ENCODE measurements at places on chromosomes 7 and 10.

DNA sequence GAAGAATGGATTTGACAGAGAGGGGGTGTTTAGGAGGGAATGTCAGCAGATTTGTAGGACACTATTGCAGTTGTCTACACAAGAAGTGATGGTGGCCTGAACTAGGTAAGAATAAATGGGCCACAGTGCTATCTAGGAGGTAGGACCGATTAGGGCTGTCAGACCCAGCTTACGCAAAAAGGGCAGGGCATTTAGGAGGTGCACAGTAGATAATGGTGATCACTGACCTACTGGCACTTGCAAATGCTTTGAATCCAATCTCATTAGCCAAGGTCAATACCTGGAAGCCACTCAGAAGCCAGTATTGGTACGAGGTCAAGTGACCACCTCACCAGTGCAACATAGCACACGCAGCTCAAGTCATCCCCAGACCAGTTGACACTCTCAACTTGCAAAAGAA lies 330.9 kb downstream of the KCNMA1 start:
- DNase-seq: no peak

DNA sequence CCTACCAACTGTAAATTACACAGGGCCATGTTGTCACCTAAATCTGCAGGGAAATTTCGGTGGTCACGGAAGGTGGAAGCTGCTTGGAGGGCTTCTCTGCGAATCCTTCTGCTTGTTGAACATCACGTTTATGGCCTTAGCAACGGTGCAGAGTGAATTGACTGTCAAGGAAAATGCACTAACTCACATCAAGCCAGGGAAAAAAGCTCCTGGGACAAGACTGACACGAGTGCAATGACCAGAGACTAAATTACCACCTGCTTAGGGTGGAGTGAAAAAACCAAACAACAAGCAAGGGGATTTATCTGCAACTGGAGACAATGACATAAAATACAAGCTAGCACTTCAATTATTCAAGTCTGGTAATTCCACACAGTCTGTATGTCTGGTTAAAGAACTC lies 211.2 kb downstream of the JAZF1 start:
- DNase-seq: no peak

DNA sequence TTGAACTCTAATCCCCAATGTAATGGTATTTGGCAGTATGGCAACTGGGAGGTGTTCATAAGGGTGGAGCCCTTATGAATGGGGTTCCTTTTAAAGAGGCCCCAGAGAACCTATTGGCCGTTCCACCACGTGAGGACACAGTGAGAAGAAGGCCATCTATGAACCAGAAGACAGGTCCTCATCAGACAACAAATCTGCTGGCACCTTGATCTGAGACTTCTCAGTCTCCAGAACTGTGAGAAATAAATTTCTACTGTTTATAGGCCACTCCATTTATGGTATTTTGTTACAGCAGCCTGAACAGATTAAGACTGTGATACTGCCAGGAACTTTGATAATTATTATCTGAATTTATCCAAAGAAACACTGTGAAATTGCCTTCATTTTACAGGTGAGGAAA lies 132.3 kb downstream of the GLI3 start:
- DNase-seq: no peak

GRCh38 chr7:80480566-80480965 lies 31.3 kb downstream of the GNAT3 start:
- no peak for DNase-seq

GRCh38 chr7:44152971-44153947 lies 12.1 kb upstream of the MYL7 start:
- no peak for DNase-seq

DNA sequence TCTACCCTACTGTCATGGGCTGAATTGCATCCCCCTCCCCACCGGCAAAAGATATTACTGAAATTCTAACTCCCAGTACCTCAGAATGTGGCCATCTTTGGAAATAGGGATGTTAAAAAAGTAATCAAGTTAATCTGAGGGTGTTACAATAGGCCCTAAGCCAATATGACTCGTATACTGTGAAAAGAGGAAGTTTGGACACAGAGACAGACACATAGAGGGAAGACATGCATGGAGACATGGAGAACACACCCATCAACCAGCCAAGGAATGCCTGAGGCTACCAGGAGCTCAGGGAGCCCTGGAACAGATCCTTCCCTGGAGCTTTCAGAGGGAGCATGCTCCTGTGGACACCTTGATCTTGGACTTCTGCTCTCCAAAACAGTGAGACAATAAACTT lies 138.2 kb upstream of the ADO start:
- DNase-seq: no peak

- no peak for DNase-seq
These were observed 19.2 kb upstream of the BMPER start for GRCh38 chr7:33886149-33886623.

DNA sequence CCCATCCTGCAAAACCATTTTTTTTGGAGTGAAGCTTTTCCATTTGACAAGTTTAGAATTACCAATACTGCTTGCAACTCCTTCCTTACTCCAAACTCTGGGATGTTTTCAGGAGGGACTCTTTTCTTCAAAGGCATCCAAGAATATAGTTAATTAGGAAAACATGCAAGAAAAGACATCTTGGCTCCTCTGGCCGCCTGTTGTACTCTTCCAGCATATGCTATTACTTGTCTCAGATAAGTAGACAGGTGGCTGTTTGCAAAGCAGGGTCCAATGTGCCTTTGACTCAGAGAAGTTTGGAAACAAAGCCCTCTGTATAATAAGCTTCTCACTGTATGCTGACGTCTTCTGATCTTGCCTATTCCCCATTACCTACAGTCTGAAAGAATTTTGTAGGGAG lies 746.5 kb downstream of the AUTS2 start:
- no peak for DNase-seq

DNA sequence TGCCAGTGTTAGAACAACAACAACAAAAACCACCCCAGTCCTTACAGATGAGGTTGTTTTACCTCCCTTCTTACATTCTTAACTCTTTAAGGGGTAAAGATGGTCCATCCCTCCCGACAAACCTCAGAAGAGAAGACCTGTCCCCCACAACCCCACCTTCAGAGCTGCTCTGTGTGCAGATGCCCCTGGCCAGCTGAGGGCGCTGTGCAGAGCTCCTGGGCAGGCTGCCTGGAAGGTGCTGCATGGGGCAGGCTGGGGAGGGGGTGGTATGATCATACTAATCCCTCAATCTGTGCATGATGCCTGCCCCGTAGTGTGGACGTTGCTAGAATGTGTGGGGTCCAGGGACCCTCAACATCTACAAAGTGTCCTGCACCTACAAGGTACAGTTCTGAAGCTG lies 387.1 kb downstream of the INHBA start:
- no peak for DNase-seq

GRCh38 chr10:33796680-33797079 lies 462.2 kb upstream of the NRP1 start:
- DNase-seq: no peak

GRCh38 chr10:8072211-8072610 lies 17.7 kb downstream of the GATA3 start:
- no peak for DNase-seq

DNA sequence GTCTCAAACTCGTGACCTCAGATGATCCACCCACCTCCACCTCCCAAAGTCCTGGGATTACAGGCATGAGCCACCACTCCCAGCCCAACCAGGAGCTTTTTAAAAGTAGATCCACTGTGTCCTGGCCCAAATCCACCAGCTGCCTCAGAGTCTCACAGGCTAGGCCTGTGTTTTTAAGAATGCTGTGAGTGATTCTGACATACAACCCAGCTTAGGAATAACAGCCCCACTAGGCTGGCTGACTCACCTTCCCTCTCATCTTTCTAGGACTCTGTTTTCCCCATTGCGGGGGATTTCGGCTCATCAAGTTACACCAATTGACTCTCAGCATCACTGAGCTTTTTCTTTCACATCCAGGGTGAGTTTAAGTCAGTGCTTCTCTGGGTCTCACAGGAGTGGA lies 207.6 kb downstream of the SKIDA1 start:
- DNase-seq: no peak

DNA sequence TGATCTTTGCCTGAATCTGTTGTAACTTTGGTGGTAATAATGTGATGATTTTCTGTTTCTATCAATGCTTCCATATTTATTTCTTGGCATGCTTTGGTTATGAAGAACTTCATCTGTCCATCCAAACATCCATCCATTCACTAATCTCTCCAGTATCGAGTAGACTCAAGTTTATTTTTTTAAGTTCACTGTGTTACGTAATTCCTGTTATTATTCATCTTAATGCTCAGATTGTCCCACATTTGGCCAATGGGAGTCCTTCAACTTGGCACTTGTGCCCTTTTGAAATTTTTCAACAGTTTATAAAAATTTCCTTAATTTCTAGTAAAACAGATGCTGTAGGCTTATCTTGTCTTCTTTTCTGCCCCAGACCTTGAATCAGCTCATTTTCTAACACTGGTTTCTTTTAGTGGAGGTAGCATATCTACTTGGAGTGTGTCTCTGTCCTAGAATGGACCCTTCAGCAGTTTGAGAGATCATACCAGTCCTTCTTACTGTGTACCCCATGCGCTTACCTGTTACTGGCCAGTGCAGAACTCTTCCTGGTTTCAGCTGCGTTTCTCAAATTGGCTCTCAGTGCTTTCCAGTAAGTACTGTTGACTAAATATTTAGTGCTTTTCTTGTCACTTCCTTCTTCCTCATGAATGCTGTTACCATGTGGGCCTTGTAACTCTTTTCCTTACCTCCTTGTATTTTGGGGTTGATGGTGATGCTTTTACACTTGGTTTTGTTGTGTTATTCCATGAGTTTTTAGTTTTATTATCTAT lies 100.8 kb downstream of the MLLT10 start:
- DNase-seq: no peak

GRCh38 chr10:75542084-75542483 lies 110.7 kb downstream of the LRMDA start:
- no peak for DNase-seq

- DNase-seq: no peak
These were observed 553.5 kb upstream of the C7orf33 start for GRCh38 chr7:148037044-148037443.

DNA sequence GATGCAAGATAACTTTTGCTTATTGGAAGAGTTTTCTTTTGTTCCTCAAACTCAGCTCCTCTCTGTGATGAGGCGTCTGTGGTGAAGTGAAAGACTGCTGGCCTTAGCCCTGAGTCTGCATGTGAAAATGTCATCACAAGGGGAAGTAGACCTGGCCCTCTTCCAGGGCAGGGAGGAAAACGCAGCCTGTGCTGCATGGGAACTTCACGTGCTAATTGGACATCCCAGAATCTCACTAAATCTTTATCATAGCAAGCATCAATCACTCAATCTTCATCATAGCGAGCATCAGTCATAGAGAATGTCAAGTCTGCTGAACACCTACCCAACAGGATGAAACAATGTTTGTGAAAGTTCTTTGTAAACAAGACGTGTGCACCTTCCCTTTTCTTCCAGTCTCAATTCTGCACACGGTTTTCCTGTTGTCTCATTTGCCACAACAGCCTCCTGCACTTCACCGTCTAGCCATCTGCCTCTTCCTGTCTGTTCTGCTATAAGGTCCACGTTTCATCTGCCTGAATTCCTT lies 314.6 kb downstream of the FRMD4A start:
- no peak for DNase-seq

DNA sequence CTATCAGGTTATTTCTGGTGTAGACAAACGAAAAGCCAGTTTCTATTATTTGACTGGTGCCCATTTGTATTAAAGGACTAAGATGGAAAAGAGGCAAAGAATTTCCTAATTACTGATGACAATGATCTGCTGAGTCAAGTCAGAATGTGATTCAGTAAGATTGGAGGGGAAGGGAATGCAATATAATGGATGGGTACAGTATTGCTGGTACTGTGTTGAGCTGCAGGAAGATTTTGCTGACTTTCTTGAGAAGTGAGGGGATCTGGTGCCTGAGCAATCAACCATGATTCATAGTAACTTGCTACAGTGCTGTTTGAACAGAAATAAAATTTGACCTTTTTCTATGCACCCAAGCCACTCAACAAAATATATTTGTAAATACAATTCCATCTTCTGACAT lies 139.1 kb upstream of the RHEB start:
- no peak for DNase-seq

- DNase-seq: peak; percentile 63
These were observed 38.0 kb upstream of the SPOCK2 start for GRCh38 chr10:72126184-72126871.

DNA sequence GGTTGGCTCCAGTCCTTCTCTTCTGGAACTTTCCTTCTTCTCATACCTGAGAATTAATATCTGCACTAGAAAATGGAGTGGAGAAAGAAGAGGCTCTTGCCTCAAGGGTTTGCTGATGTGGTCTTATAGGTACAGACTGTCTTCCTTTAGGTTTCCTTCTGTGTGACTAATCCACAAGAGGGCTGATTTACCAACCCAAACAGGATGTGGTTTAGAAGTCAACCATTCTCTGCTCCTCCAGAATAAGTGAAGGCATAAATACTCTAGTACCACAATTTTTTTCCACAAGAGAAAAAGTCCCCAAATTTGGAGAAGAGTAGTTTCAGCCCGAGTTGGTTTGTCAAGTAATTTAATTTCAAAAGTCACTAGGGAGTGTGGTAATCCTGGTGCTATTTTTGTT lies 85.8 kb downstream of the NRP1 start:
- no peak for DNase-seq

DNA sequence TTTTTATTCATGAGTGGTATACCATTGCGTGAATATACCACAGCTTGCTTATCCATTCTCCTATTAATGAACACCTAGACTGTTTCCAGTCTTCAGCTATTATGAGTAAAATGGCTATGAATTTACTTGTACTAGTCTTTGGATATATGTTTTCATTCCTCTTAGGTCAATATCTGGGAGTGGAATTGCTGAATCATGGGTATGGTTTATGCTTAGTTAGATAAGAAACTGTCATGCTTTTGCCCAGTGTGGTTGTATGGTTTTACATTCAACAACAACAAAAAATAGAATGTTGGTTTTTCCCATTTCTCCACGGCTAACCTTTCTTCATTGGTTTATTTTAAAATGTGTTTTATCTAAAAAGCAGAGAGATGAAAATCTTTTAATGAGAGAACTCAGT lies 308.3 kb downstream of the PHF14 start:
- peak; percentile 63 for DNase-seq

GRCh38 chr7:151381348-151382078 lies 28.3 kb downstream of the WDR86 start:
- no peak for DNase-seq

Data from hematopoietic multipotent progenitor cell treated with erythropoietin and hydrocortisone succinate and interleukin-3 and kit ligand, for 17 days (in vitro differentiated cells).